ENCODE measurements at places on chromosomes 3 and 15.

- DNase-seq, result no peak
Observed at GRCh38 chr3:16841041-16841753, 43.6 kb upstream of the PLCL2 start.

- DNase-seq, result no peak
Observed at GRCh38 chr3:117695871-117696645, 986.5 kb downstream of the TUSC7 start.

DNA sequence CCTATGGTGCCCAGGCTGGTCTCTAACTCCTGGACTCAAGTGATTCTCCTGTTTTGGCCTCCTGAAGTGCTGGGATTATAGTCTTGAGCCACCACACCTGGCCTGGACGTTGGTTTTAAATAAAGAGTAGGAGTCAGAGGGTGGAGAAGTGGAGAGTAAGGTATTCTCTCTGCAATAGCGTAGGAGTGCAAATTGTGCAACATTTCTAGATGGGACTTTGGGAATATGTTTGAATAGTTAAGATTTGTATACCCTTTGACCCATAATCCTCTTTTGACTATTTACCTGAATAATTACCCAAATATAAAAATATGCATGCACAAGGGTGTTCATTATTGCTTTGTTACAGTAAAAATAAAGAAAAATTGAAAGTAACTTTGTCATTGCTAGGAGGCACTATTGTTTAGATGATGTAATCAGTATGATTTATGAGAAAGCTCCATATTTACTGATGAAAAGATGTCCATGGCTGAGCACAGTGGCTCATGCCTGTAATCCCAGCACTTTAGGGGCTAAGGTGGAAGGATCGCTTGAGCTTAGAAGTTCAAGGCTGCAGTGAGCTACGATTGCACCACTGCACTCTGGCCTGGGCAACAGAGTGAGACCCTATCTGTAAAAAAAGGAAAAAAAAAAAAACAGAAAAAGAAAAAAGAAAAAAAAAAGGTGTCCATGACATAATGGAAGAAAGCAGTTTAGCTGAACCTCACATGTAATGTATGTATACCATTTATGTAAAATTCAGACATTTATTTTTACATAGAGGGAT is 15.1 kb upstream of the XYLB start:
- no peak for DNase-seq

DNA sequence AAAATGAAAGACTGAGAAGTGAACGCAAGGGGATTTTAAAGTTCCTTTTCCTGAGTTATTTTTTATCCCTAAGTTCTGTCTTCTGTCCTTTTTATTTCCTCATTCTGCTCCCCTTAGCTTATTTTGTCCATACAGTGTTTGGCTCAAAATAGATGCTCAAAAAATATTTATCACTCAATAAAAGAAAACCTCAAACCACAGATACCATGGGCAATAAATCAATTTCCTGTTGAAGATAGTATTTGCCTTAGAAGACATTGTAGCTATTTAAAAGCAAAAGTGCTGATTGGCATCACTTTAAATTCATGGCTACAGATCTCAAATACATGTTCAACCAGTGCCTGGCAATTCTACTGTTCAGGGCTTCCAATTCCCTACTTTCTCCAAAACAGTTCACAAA is 316.5 kb upstream of the ADAMTS9 start:
- DNase-seq, result no peak

- no peak for DNase-seq
Observed at GRCh38 chr3:66178206-66178605, 42.6 kb upstream of the SLC25A26 start.

DNA sequence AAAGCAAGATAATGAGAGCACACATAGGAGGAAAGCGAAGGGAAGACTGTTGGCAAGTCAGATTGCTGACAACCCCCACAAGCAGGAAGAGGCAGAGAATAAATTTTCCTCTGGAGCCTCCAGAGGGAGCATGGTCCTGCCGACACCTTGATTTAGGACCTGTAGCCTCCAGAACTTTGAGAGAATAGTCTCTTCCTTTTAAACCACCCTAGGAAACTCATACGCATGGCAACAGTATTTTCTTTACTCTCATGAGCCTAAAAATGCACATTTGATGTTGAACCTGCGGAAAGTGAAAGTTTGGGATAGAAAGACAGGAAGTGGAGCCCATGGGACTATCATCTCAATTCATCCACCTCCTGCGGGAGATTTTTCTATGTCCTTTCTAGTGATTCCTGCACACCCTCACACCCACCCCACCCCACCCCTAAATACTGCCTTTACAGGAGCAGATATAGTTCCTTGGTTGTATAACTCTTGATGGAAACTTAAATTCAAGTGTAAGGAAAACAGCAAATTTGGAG is 116.7 kb upstream of the LPP start:
- peak; percentile 43 for DNase-seq

DNA sequence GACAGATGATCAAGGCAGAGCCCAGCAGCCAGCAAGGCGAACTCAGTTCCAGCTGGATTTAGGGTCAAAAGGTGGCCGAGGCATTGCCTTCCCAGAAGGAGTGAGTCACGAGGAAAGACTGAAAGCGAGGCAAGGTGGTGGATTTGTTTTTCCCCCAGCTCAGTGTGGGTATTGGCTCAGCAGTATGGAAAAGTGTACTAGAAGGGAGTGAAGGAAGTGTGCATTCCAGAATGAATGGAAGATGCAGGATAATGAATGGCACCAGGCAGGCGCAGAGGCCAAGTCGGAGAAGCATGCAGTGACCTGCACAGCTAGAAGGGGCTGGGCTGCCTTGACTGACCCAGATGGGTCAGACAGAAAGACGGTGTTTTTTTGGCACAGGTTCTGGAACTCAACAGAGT is 46.3 kb downstream of the FOXP1 start:
- DNase-seq, result peak; percentile 98

- no peak for DNase-seq
Observed at GRCh38 chr3:40768536-40768935, 243.8 kb downstream of the ZNF621 start.

- DNase-seq, result no peak
Observed at GRCh38 chr3:11246663-11246970, 25.6 kb upstream of the ATG7 start.

- DNase-seq, result no peak
Observed at GRCh38 chr3:13019243-13020095, 53.8 kb downstream of the IQSEC1 start.

GRCh38 chr3:127039719-127040118 is 56.8 kb downstream of the PLXNA1 start:
- DNase-seq, result no peak

- no peak for DNase-seq
Observed at GRCh38 chr3:55858302-55858701, 371.2 kb upstream of the WNT5A start.

DNA sequence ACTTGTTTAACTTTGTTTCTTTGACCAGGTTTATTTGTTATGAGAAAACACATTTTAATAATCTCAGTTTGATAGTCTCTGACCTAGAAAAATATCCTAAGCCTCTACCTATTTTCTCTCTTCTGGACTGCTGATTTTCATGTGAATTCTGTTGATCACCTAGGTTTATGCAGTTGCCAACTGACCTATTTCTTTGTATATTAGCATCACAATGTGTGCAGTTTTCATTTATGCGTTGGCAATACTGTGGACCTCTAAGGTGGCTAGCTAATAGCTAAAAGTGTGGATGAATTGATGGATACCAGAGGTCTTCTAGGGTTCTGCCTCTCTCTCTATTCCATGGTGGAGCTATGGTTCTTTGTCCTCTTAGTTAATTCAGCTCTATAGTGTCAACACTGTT is 72.1 kb downstream of the LRRC49 start:
- DNase-seq, result no peak

DNA sequence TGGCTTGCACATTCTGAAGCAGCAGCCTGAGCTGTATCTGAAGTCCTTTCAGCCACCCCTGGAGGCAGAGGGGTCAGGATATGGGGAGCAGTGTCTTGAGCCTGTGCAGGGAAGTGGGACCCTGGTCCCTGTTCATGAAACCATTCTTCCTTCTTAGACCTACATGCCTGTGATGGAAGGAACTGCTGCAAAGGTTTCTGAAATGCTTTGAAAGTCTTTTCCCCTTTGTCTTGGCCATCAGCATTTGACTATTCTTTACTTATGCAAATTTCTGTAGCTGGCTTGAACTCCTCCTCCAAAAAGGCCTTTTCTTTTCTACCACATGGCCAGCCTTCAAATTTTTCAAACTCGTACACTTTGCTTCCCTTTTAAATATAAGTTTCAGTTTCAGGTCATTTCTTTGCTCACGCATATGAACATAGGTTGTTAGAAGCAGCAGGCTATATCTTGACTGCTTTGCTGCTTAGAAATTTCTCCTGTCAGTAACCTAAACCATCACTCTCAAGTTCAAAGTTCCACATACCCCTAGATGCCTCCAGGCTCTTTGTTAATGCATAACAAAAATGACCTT is 62.3 kb downstream of the GALK2 start:
- no peak for DNase-seq

GRCh38 chr15:52020221-52021085 is 1.4 kb downstream of the MAPK6 start:
- peak; percentile 69 for DNase-seq

GRCh38 chr3:27729748-27730611 is 7.9 kb upstream of the EOMES start:
- DNase-seq, result no peak

DNA sequence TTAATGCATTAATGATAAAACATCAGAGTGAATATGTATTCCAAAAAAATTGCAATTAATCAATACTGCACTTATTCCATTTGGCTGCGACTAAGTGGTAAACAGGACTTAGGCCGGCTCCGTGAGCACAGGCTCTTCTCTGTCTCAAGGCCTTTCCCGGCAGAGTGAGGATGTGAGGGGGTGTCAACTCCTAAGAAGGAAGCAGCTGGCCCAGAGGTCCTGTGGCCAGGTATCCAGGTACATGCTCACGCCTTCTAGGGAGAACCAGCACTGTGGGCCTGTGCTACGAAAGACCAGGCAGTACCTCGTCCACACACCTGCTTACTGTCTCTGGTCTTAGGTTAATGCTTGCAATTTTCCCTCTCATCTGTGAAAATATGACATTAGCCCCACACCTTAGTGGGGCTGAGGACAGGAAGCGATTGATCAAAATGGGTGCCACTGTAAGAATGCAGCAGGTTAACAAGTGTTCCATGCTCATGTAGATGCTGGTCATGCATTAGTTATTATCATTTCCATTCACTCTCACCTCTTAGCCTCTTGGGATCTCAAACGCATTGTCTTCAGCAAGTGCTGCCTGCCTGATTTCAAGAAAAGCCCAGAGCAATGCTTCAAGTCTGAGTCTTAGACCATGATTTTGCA is 175.3 kb downstream of the ABHD5 start:
- no peak for DNase-seq

DNA sequence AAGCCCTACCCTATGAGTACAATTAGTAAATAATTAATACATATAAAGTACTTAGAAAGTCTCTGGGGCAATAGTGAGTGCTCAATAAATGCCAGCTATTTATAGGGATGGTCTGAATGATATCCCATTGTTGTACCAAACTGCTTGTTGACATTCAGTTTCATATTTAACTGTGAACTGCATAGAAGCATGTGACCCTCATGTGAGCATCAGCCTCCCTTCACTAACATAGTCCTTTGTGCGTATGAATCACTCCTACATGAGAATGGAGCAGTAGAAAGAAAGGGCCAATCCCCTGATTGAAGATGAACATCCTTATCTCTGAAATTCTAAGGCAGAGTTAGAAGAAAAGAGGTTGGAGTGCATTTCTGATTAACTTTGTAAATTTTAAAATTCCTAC is 68.7 kb upstream of the ATP10A start:
- no peak for DNase-seq

GRCh38 chr15:77004189-77004588 is 9.3 kb downstream of the PSTPIP1 start:
- DNase-seq, result no peak

DNA sequence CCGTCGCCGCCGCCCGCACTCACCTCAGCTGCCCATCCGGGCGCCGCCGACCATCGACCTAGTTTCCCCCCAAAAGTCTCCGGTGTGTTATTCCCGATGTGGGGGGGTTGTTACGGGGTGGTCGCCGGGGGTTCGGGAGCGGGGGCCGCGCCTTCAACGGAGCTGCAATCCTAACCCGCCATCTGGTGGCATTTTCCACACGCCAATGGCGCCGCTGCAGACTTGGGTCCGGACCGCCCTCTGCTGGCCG is at the start of gene STAG1:
Gene STAG1 (minus strand): TSS at position 207 of the 250 bp plus-strand sequence. CDS start 121,480 bp downstream, outside the sequence.
- DNase-seq, result no peak

DNA sequence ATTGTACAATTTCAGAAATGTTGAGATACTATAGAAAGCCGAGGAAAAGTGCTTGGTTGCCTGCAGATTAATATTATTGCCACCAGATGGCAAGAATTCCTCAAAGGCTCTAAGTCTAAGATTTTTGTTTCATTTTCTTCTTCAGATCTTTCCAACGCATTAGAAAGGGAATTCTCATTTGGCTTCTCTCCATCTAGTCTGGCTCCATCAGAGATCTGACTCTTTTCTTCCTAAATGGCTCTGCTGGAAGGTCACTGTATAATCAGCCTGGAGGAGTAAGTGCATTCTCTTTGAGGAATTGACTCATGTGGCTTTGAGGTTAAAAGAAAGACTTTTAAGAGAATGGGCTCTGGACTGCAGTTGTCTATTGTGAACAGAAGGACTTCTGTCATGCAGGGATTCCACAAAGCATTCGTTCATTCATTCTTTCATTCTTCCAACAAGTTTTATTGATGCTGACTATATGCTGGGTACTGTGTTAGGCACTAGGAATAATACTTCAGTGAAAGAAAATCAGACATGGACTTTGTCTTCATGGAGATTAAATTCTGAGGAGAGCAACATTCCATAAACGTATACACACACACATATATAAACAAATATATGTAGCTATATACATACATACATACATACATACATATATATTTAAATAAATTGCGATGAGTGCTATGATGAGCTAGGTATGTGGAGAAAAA is 55.3 kb downstream of the SLC28A2 start:
- DNase-seq, result peak; percentile 41

GRCh38 chr3:4750306-4750968 is 228.8 kb upstream of the BHLHE40 start:
- peak; percentile 91 for DNase-seq

DNA sequence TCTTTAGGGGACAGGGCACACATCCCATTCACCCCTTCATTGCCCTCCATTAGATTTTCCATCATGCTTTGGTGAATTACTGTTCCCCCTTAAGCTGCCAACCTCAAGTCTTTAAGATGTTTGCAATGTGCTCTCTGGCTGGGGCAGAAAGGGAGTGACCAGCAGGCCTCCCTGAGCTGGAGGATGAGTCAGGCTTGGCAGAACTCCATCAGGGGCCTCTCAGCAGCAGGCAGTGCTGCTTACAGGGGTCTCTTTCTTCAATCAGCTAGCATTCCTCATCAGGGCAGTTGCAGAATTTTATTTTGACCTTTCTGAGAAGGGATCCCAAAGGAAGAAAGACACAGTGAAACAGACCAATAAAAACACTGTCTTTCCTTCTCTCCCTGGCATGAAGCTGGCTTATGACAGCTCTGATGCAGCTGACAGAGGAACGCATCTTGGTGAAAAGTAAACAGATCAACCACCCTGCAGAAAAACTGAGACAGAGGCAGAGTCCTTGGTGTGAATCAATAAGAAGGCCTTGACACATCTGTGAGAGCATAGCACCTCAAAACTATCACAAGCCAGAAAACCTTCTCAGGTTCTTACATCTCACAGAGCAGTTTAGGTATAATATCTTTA is 88.7 kb upstream of the MRPL3 start:
- no peak for DNase-seq
